ENCODE measurements at places on chromosomes 5 and 9.

- no peak for DNase-seq
Observed at GRCh38 chr5:172585114-172585513, 55.9 kb upstream of the NEURL1B start.

GRCh38 chr9:137276473-137277328, 825 bp upstream of the TOR4A start:
- no peak for DNase-seq

GRCh38 chr5:176660860-176661641, 13.8 kb downstream of the TSPAN17 start:
- peak; percentile 99 for DNase-seq

DNA sequence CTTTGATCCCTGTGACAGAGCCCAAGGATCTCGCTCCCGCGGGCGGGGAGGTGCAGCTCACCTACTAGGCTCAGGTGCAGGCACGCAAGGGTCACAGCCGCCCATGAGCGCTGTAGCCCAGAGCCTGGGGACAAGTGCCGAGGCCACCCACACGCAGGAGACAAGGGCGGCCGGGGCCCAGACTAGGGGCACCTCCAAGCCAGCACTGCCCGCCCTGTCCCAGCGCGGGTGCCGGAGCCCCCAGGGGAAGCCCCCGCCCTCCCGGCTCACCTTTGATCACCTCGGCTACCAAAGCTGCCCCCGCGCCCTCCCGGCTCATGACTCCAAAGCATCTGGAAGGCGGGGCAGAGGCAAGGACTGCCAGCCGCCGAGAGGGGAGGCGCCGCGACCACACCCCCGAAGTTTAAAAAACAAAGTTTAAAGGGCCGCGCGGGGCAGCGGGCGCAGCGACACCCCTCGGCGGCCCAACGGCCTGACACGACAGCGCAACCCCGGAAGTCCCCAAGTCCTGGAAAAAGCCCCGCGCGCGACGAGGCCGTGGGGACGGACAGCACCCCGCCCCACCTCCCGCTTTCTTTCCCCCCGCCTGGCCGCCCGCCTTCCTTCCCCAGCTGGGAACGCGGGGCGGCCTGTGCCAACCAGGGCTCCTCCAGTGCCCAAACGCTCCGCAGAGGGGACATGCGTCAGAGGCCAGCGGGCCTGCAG, 53.0 kb downstream of the CDC14B start:
- DNase-seq: peak; percentile 64

- no peak for DNase-seq
Observed at GRCh38 chr5:11126844-11127243, 365.8 kb upstream of the DAP start.

Data from 8988T (cell line).